Kidney (tissue), 22 donors: ENCODE measurements at places on chromosomes 5 and 9. TPM values are rescaled to one million over a fixed set of nuclear protein-coding genes. Genes with fewer than 3 reads are reported as not detected.

GRCh38 chr9:21813575-21814473, 11.4 kb downstream of the MTAP start:
- DNase-seq: peak; percentile 84

DNA sequence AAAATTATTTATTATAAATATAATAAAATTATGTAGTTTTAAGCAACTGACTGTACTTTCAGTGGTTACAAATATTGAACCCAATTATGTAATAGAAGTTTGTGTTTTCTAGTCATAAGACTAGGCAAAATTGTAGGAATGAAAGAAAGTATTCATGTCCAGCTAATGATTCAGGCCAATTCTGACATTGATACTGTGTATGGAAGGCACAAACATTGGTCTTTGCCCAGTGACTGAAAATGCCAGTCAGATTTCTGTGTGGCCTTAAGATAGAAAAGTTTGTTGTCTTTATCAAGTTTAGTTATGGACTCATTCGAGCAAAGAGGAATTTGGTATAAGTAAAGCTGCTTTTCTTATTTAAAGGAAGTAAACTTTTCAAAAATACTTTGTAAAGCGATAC, 60.3 kb downstream of the SLC12A2 start:
- no peak for DNase-seq

- DNase-seq: no peak
These were observed 139.5 kb downstream of the MUSK start for GRCh38 chr9:110807956-110808598.

DNA sequence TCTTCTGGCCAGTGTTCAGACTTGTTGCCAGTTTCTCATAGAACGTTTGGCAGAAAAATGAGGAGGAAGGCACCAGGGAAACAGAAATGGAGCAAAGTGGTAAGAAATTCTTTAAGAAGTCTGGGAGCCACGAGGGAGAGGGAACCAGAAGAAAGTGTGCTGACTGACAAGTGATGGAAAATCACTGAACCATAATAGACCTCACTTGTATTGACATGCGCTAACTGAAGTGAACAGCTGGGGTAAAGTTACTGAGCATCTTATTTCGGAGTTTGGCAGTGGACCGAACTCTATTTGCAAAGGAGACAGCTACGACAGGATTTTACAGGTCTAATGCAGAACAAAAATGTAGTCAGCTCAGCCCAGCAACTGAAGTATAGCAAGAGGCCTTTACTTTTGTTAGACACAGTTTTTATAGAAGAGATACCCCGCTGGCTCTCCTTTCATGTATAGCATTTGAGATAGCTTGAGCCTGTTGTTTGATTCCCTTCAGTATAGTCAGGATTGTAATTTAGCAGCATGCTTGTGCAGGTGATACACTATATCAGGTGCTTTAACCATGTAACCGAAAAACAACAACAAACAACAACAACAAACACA, 53.6 kb downstream of the HMHB1 start:
- DNase-seq: peak; percentile 18

DNA sequence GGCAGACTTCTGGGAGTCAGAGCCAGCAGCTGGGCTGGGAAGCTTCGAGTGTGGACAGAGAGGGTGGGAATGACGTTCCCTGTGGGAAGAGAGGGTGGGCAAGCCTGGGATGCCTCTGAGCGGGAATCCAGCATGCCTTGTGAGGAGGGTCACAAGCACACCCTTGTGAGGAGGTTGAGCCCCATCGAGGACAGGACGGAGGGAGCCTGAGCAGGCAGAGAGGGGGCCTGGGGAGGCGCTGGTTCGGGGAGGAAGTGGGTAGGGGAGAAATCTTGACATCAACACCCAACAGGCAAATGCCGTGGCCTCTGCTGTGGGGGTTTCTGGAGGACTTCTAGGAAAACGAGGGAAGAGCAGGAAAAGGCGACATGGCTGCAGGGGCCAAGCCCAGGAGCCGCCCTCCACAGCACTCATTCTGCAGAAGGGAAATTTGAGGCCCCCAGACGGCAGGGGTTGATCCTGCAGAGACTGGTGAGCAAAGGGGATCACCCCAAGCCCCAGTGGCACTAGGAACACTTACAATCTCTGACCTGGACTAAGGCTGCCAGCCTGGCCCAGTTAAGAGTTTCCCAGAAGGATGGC, 1.1 kb upstream of the IL13 start:
- no peak for DNase-seq

DNA sequence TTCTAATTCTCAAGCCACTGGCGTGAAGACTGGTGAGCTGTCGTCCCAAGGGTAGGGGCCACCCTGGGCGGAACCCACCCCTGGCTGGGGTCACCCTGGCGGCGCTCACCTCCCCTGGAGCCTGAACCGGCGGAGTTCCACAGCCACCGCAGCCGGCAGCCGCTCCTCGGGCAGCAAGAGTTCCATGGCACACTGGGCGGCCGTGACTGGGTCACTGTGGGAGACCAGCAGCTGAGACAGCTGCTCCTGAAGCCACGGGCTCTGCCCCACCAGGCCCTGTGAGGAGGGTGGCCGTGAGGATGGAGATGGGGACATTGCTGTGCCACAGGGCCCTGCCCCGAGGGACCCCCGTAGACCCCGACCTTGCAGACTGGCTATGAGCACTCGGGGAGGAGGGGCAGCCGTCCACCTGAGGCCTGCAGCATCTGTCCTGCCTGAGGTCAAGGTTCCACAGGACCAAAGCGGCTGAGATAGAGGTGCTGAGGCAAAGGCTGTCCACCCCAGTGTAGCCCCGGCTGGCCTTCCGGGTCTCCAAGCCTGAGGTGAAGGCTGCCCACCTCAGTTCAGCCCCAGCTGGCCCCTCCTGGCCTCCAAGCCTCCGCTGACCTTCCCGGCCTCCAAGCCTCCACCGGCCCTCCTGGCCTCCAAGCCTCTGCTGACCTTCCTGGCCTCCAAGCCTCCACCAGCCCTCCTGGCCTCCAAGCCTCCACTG, 50.6 kb upstream of the NRARP start:
- DNase-seq: no peak

DNA sequence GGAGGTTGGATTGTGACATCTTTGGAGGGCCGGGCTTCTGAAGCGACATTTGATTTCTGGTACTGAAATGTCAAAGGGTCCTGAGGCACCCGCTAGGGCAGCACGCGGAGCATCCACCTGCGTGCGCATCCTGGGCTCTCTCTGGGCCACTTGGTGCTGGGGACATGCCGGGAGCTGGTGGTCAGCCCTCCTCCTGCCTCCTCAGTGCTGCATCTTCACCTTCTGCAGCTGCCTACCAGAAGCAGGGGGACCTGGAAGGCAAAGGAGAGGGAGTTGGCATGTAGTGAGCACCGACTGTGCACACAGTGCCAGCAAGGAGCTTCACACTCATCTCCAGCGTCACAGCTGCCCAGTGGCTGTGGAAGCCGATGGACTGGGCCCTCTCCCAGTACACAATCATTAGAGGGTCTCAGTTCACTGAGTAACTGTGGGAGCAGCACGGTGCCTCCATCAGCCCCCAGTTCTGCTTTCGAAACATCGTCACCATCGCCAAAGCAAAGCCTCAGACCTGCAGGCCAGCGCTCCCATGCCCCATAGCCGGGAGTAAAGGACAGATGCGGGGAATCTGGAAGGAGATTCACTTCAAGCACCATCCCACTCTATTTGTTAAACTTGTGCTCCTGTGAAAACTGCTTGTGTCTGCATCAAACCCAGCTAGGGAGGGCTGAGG, 138.4 kb downstream of the KCNIP1 start:
- DNase-seq: peak; percentile 14

- no peak for DNase-seq
These were observed 80.1 kb upstream of the SH3PXD2B start for GRCh38 chr5:172534229-172535107.

GRCh38 chr9:134476942-134477335, 150.7 kb downstream of the RXRA start:
- DNase-seq: no peak

- DNase-seq: no peak
These were observed 83.8 kb upstream of the IL6ST start for GRCh38 chr5:56078278-56079156.

GRCh38 chr5:135155616-135156214, 121.7 kb upstream of the PITX1 start:
- no peak for DNase-seq

DNA sequence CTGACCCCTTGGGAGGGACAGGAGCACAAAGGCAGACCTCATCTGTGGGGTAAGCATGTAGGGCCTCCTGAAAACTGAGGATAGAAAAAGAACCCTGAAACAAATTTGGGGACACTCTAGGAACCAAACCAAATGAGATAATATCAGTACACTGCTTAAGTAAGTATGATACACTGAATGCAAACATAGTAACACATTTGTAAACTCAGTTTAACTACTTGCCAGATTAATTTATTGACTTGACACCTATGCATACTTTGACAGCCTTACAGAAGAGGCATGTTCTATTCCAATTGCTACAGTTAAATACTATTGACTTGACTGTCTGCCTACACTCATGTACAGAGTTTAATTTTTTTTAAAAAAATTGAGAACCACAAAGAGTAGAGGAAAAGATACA, 1070.8 kb upstream of the SEMA6A start:
- no peak for DNase-seq

- no peak for DNase-seq
These were observed 9.6 kb downstream of the DAB2 start for GRCh38 chr5:39415201-39415600.

DNA sequence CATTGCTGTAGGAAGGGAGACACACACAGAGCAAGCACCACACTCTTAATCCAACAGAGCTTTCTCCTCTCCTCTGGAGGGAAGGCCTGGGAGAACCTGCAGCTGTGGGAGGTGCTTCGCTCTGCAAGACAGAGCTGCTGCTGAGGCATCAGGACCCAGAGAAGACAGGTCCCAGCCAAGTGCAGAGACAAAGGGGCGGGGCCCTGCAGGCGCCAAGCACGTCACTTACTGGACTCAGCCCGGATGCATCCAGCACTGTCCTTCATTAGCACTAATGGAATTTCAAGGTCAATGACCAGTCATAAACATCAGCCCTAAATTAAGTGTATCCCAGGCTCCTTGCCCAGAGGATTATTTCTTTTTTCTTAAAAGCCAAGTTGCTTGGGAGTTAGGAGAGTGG, 337.1 kb upstream of the PANK3 start:
- peak; percentile 90 for DNase-seq

- no peak for DNase-seq
These were observed 91.8 kb upstream of the ZNF366 start for GRCh38 chr5:72599065-72599433.

DNA sequence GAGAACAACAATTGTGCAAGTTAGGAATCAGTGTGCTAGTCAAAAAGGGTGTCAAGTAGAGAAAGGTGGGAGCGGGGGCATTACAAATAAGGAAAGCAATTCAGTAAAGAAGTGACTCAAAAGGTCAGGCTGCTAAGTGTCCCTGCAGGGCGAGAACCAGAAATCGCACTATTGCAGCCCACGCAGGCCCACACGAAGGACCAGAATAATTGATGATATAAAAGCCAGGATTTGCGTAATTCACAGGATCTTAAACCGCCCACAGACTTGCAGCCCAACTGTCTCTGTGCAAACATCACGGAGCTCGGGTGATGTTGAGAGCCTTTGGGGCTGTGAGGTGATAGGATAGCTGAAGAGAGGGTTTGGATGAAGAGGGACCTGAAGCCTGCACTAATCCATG, 349.0 kb downstream of the BRINP1 start:
- no peak for DNase-seq

GRCh38 chr9:4114569-4115505, 185.0 kb downstream of the GLIS3 start:
- DNase-seq: no peak

- peak; percentile 67 for DNase-seq
These were observed at the start of gene WNK2 for GRCh38 chr9:93183663-93184431. Gene WNK2 (plus strand): TSS chr9:93184139. CDS start chr9:93184930, 791 bp downstream.

The ACOT12 gene
- not detected for total RNA-seq

The GMCL2 gene
- not detected for total RNA-seq

The ARSI gene
- 0.57 TPM for total RNA-seq

The ARHGEF37 gene
- 21.8 TPM for total RNA-seq
